ENCODE measurements at places on chromosomes 16 and 17.

- no peak for DNase-seq
These were observed 88.6 kb upstream of the BRD7 start for GRCh38 chr16:50457423-50457822.

DNA sequence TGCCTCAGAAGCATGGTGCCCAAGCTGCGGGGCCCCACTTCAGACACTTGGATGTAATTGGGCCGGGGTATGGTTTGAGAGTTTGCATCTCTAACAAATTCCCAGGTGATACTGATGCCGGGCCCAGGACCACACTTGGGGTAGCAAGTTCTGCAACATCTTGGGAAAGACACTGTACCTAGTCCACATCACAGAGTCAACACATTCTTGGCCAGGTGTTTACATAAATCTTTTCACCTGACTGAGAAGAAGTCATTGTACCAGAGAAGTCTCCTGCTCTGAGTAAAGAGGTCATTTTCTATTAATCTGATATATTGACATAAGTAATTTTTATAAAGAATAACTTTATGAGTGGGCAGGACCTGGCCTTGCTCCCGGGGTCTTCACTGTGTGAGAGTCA, 27.5 kb downstream of the GPT2 start:
- DNase-seq = no peak

DNA sequence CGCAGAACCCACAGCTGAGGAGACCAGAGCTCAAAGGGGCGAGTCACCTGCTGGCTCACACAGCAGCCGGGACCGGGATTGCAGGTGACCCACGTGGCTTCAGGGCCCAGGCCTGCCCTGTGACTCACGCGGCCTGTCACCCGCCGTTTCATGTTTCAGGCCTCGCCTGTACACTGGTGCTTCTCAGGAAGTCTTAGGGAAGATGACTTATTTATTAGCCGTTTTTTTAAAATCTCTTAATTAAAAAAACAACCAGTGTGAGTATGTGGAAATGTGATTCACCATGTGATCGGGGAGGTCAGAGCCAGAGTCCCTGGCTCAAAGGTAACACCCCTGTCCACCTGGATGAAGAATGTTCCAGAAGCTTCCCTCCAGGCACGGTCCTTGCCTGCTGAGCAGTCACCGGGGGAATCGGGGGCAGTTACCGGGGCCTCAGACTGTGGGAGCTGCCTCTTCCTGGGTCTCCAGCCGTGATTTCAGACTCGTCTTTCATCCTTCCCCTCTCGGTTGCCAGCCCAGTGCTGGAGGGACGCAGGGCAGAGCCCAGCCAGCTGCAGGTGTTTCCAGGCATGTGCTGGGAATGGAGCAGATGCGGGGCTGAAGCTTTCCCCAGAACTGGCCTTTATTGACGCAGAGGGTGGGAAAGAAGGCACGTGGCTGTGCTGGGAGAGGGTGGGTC, 49.3 kb downstream of the CMIP start:
- no peak for DNase-seq

DNA sequence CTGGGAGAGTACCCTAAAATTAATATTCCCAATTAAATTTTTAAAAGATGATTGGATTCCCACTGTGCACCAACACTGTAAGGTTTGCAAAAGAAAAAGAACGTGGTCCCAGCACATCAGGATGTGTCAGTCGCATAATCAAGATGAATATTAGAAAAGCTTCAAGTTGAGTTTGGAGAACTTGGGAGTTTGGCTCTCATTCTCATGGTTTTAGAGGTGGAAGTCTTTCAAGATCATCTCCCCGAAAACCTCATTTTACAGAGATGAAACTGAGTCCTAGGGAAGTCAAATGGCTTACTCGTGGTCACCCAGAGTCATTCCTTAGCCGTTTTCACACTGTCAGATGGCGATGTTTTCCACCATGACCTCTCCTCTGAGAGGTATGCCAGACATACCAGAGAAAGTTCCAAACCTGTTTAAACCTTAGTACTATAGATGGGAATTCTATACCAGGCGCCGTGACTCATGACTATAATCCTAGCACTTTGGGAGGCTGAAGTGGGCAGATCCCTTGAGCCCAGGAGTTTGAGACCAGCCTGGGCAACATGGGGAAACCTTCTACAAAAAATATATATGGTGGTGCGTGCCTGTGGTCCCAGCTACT, 1.2 kb downstream of the SEC14L1 start:
- DNase-seq = no peak

GRCh38 chr16:59044616-59045015, 310.5 kb upstream of the GOT2 start:
- DNase-seq = no peak

- no peak for DNase-seq
These were observed 93.1 kb downstream of the XYLT1 start for GRCh38 chr16:17377360-17378324.

DNA sequence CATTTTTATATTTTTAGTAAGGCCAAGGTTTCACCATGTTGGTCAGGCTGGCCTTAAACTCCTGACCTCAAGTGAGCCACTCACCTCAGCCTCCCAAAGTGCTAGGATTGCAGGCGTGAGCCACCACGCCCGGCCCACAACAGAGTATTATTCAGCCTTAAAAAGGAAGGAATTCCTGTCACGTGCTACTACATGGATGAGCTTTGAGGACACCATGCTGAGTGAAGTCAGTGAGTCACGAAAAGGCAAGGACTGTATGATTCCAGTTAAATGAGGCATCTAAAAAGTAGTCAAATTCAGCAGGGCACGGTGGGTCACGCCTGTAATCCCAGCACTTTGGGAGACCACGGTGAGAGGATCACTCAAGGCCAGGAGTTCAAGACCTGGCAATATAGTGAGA, 9.7 kb downstream of the CSF3 start:
- DNase-seq = no peak

DNA sequence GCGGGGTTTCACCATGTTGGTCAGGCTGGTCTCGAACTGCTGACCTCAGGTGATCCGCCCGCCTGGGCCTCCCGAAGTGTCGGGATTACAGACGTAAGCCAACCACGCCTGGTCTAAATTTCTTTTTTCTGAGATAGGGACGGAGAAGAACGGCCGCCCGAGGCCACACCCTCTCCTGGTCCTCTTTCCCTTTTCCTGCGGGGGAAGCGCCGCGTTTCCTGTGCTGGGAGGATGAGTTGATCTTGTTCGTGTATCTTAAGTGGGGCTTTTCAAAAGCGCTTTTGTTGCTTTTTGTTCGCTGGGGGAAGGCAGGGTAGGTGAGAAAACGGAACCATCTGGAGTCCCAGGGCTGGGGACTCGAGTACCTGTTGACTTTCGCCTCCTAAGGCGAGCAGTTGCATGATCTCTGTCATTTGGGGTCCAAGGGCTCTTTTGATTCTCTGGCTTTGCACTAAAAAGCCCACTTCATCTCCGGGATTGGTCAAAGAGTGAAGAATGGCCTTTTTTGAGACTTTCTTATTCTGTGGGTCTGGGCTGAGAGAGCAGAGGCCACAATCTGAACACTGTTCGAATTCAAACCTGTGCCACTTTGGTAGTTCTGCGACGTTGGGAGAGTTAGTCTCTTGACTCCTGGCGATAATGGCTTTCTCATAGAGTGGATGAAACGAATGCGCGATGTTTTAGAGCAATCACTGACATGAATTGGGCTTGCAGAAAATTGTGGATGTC, 1.3 kb downstream of the FUS start:
- DNase-seq = no peak

DNA sequence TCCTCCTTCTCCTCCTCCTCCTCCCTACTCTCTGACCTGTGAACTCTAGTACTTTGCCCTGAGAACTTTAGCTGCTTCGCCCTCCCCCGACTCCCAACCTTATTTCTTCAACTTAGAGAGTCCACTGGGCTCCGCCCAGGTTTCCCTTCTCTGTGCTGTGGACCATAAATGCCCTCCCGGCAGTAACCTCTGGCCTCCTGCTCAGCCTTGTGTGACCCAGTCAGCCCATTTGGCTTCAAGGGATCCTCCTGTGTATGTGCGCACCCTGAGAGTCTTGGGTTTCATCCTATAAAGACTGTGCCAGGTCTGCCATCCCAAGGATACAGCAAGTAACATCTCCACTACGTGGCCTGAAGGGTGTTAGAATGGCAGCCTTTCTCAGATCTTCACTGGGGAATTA, 275.6 kb upstream of the C16orf82 start:
- no peak for DNase-seq
